Aorta (tissue), 5 donors: ENCODE measurements at places on chromosomes 1 and 21. TPM values are rescaled to one million over a fixed set of nuclear protein-coding genes. Genes with fewer than 3 reads are reported as not detected.

Gene SERPINC1
- total RNA-seq, result not detected

DNA sequence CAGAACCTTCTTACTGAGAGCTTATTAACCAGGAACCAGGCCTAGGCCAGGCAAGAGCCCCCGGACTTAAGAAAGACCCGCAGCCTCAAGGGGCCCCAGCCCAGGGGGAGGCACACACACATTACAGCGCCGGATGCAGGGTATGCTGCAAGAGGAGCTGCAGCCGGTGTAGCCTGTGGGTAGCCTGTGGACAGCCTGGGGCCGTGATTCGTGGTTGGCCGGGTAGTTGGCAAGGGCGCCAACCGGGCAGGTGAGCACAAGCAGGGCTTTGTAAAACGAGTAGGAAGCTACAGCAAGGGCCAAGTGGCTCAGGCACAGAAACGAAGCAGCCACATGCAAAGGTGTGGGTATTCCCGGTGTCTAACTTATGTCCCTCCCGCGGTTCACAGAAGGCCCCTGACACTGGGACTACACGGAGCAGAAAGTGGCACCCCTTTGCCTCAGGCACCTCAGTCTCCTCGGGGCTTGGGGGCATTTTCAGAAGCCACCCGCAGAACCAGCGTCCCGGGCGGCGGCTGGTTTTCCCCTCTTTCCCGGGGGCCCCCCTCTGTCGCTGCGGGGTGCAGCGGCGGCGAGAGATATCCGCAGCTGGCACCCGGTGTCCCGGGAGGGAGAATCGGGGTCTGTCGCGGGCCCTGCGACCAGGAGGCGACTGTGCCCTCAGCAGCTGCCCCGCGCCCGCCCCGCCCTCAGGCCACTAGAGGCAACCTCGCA is 40.8 kb downstream of the KIAA1614 start:
- H3K4me3 ChIP-seq, result peak overlapping the region; percentile 35
- DNase-seq, result peak; percentile 45
- H3K36me3 ChIP-seq, result no peaks in the 10 kb centered on the region
- H3K27me3 ChIP-seq, result no peaks in the 10 kb centered on the region
- H3K4me1 ChIP-seq, result no peaks in the 10 kb centered on the region

DNA sequence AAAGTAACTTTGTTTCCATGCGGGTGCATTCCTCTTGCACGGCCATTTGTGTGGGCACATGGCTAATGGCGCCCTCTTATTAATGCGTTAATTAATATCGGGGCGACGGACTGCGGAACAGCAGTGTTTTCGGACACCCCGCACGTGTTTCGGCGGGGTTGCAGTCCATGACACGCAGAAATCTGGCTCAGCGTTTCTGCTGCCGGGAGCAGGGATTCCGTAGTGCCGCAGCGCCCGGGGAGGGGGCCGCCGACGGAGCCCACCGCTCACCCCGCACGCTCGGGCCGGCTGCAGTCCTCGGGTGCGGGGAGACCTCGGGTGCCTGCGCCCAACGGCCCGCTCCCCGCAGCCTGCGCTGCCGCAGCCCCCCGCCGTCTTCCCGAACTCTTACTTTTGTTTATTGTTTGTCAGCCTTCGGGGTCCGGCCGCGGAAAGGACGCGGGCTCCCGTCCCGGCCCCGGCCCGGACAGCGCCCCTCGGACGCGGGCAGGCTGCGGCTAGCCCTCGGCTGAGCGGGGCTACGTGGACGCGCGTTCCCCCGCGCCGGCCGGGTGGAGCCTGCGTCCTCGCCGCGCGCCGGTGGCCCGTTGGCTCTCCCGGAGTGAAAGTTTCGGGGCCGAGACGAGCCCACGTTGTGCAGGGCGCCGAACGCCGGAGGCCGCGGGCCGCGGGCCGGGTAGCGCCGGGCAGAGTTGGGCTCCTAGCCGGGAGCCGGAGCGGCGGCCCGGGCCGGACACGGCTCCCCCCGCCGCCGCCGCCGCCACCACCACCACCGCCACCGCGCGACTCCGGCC is 849 bp downstream of the NFIA start:
- H3K4me1 ChIP-seq, result no peaks in the 10 kb centered on the region
- no peaks in the 10 kb centered on the region for H3K27me3 ChIP-seq
- no peak for DNase-seq
- H3K4me3 ChIP-seq, result peak overlapping the region; percentile 97
- no peaks in the 10 kb centered on the region for H3K36me3 ChIP-seq
- H3K27ac ChIP-seq, result peak overlapping the region; percentile 99

- no peak for DNase-seq
- no peaks in the 10 kb centered on the region for H3K27me3 ChIP-seq
- peaks cover 13% of the 10 kb centered on the region for H3K36me3 ChIP-seq
- peak overlapping the region; percentile 79 for H3K27ac ChIP-seq
- no peak overlapping the region for H3K4me3 ChIP-seq
Measured at GRCh38 chr1:12316331-12316730, 86.5 kb downstream of the VPS13D start.

DNA sequence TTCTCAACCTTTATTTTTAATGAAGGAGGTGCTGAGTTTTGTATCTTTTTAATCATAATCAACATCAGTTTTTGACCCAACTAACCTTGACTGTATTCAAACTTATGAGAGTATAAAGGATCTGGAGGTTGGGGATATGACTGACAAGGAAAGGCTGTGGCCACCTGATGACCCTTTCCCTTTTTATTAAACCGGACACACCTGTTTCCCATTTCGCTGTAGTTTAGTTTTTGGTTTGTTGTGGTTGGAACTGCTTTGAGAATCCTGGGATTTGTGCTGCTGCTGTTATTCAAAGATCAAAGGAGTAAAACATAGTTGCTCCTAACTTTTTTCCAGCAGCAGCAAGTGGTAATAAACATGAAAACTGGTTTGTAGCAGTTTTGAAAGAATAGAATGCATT is 12.4 kb downstream of the PRPF38A start:
- DNase-seq, result no peak
- H3K4me3 ChIP-seq, result no peak overlapping the region
- H3K27me3 ChIP-seq, result no peaks in the 10 kb centered on the region
- H3K36me3 ChIP-seq, result peaks cover 6% of the 10 kb centered on the region
- H3K4me1 ChIP-seq, result no peaks in the 10 kb centered on the region

Gene GJA5
- 77.2 TPM for total RNA-seq

DNA sequence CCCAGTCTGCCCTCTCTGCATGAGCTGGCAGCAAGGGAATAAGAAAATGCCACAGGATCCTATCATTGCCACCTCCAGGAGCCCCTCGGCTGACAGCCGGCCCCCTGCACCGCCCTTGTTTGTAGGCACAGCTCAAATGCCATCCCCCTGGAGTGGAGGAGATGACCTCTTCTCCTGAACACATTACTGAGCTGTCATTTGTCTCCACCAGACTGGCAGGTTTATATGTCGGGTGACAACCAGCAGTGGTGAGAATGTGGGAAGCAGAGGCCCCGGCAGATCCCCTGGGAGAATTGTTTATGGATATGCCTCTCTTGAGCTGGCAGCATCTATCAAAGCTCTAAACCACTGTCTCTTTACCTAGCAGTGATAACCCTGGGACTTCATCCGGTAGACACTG is 135.4 kb upstream of the FMN2 start:
- H3K27me3 ChIP-seq, result no peaks in the 10 kb centered on the region
- no peak for DNase-seq
- no peak overlapping the region for H3K4me3 ChIP-seq
- no peak overlapping the region for H3K27ac ChIP-seq
- H3K4me1 ChIP-seq, result no peaks in the 10 kb centered on the region
- H3K36me3 ChIP-seq, result no peaks in the 10 kb centered on the region

Gene CA14
- not detected for total RNA-seq

- H3K36me3 ChIP-seq, result no peaks in the 10 kb centered on the region
- H3K4me1 ChIP-seq, result no peaks in the 10 kb centered on the region
- H3K27me3 ChIP-seq, result no peaks in the 10 kb centered on the region
- peak; percentile 76 for DNase-seq
Measured at GRCh38 chr1:41498804-41499203, 14.3 kb upstream of the EDN2 start.

Gene INAVA
- total RNA-seq, result 0.36 TPM

DNA sequence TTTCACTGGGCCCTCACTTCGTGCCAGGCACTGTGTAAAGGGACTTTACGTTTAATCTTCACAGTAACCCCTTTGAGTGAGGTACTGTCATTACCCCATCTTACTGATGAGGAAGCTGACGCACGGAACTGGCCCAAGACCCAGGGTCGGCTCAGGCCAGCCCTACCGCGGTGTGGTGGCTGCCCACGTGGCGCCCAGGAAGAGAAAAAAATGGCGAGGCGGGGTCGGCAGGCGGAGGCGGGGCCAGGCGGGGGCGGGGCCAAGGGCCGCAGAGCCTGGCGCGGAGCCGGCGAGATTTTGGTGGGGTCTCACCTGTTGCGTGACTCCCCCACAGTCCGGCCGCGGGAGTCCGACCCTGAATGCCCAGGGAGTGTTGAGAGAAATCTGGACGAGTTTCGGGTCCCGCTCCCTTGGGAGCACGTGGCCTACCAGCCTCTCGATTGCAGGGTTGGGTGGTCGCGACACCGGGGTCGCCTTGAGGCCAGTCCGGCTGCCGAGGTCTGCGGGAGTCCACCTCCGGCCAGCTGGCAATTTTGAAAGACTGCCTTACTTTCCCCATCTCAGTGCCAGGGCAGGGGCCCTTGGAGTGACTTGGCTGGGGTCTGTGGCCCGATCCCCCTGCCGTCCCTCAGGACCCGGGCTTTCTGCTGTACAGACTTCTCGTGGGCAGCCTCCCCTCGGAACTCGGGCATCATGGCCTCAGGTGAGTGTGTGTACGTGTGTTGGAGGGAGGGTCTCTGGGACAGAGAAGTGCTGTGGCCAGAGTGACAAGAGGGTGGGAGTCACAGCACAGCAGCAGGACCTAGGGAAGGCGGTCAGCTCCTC is at the start of the genes AMPD2 and GNAT2:
TSS of gene AMPD2 (plus strand) at position 262 of the 825 bp plus-strand sequence. CDS start 1,339 bp downstream, outside the sequence.
TSS of gene GNAT2 (minus strand) at position 41 of the 825 bp plus-strand sequence. CDS start 6,746 bp downstream, outside the sequence.
- H3K4me1 ChIP-seq, result no peaks in the 10 kb centered on the region
- no peaks in the 10 kb centered on the region for H3K36me3 ChIP-seq
- no peak within 1 kb of the TSS for H3K27ac ChIP-seq
- no peaks in the 10 kb centered on the region for H3K27me3 ChIP-seq

Gene KCNJ9
- not detected for total RNA-seq

Gene KCNE1
- 2.3 TPM for total RNA-seq

DNA sequence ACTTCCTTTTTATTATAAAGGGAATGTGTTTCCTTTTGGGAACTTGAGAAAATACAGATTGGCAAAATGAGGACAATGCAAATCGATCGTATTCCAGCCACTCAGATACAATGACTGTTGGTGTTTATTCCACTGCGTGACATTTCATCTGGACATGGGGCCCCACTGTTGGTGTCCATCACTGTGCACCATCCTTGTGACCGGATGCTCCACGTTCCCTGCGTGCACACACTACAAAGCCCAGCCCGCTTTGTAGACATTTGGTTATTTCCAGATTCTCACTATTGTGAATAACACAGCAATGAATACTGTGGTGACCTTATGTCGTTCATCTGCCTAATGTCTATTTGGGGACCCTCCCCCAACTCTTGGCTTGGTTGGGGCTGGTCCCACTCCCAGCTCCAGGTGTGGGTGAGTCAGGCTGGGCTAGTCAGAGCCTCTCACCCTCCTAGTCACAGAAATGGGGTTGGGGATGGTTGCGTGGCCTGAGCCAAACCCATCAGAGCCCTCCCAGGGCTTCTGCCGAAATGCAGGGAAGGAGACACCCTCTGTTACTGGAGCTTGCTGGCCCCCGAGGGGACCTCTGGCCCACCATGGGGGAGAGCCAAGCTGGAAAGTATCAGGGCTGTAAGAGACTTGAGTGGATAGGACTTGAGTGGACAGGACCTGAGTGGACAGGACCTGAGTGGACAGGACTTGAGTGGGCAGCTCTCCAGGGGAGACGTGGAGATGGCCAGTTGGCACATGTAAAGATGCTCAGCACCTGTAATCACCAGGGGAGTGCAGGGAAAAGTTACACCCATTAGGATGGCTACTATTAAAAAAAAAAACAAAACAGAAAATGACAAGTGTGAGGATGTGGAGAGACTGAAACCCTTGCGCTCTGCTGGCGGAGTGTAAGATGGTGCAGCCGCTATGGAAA is 57.1 kb upstream of the ADARB1 start:
- H3K4me1 ChIP-seq, result no peaks in the 10 kb centered on the region
- H3K4me3 ChIP-seq, result no peak overlapping the region
- H3K36me3 ChIP-seq, result no peaks in the 10 kb centered on the region
- no peak overlapping the region for H3K27ac ChIP-seq
- peak; percentile 66 for DNase-seq

DNA sequence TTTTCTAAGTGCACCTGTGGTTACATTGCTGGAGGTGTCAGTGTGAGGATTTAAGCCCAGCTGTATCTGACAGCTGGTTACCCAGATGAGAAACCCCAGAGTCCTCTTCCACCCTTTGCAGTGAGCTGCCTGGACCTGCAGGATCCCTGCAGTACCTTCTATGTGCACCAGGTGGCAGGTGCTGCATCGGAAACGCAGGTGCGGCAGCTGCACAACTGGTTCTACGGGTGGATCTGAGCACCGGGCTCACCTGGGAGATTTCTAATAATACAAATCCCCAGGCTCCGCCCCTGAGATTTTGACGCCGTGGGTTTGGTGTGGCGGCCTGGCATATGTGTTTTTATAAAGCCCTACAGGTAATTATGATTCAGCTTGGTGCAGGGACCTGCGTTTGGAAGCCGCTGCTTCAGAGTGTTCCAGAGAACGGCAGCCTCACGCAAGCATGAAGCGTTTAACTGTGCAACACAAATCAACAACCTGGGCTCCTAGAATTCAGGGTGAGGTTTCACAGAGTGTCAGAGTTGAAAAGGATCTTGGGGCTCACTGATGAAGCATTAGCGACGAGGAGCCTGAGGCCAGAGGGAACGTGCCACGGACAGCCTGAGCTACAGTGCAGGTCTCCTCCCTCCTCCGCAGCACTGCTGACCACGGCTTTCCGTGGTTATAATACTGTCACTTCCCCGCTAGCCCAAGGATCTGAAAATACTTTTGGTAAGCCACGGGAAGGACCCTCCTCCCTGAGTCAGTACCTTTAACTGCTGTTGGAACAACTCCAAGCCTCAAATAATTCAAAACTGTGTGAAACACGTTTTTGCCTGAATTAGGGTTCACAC is 96.7 kb upstream of the TRABD2B start:
- H3K4me1 ChIP-seq, result no peaks in the 10 kb centered on the region
- DNase-seq, result peak; percentile 57
- H3K27me3 ChIP-seq, result peaks cover 2% of the 10 kb centered on the region

- H3K4me3 ChIP-seq, result peak overlapping the region; percentile 81
- peak; percentile 80 for DNase-seq
- H3K36me3 ChIP-seq, result no peaks in the 10 kb centered on the region
- H3K27ac ChIP-seq, result no peak overlapping the region
- H3K4me1 ChIP-seq, result no peaks in the 10 kb centered on the region
- H3K27me3 ChIP-seq, result no peaks in the 10 kb centered on the region
Measured at GRCh38 chr21:46099476-46099875, 1.6 kb downstream of the COL6A2 start.

GRCh38 chr21:42471716-42472330 is 24.2 kb downstream of the RSPH1 start:
- no peaks in the 10 kb centered on the region for H3K4me1 ChIP-seq
- no peak for DNase-seq
- H3K36me3 ChIP-seq, result no peaks in the 10 kb centered on the region
- no peak overlapping the region for H3K27ac ChIP-seq

Gene EPHB2
- total RNA-seq, result 5.5 TPM

DNA sequence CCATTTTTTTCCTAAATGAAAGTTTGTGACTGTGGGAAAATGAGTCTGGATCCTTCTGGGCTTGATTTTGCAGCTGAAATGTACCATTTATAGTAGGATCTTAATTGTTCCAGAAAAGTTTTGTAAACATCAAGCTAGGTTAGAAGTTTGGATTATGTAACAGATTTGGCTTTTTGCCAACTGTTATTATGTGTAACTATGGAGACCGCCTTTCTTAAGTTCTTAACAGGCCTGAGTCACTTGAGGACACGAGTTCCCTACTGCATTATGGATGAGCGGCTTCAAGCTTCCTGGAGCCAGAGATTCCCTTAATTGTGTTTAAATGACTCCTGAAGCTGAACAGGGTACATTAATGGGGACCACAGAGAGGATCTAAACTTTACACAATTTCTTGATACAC is 22.2 kb downstream of the SLC25A33 start:
- no peaks in the 10 kb centered on the region for H3K4me1 ChIP-seq
- no peaks in the 10 kb centered on the region for H3K27me3 ChIP-seq
- no peaks in the 10 kb centered on the region for H3K36me3 ChIP-seq
- no peak overlapping the region for H3K4me3 ChIP-seq

Gene NOS1AP
- 3.5 TPM for total RNA-seq
